ENCODE measurements at places on chromosomes 2 and 18. TPM values are rescaled to one million over a fixed set of nuclear protein-coding genes. Genes with fewer than 3 reads are reported as not detected.

ZNF521 gene
- polyA plus RNA-seq, result 2.1 TPM

IGFBP5 gene
- polyA plus RNA-seq, result 769 TPM

MRO gene
- polyA plus RNA-seq, result 7.2 TPM

GRCh38 chr2:201959198-201959597, 74.5 kb upstream of the FZD7 start:
- no peak for DNase-seq

NT5DC4 gene
- not detected for polyA plus RNA-seq

DNA sequence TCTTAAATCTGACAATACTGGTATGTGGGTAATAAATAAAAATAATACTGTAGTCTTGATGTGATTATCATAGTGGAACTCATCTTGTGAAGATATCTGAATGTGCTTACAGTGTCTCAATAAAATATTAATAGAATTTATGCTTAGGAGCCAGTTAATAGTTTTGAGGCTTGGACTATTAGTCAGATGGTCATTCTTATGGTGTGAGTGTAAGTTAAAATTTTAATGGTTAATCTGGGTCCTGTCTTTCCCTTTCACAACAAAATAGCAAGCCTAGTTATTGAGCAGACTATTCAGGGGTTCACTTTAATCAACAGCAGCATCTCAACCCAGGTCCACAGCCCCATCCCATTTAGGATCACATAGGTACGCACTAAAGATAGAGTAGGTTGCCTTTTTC, 138.9 kb downstream of the HAUS1 start:
- no peak for DNase-seq

DNA sequence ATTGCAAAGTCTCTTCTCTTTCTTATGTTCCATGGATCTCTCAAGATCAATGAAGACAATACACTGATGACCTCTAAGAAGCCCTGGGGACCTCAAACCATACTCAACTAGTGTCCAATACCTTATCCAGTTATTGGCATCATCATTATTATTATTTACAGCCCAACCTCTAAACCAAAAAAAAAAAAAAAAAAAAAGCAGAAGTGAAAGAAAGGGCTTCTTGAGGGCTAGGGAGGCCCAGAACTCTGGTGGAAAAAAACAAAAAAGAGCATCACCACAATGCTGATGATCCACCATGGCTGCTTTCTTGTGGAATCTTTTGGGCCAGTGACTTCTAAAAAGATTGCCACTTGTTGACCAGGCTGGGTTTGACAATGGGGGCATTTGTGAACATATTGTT, 324.9 kb downstream of the LPIN1 start:
- no peak for DNase-seq

GRCh38 chr2:169964740-169965139, 137.5 kb downstream of the UBR3 start:
- no peak for DNase-seq

DNA sequence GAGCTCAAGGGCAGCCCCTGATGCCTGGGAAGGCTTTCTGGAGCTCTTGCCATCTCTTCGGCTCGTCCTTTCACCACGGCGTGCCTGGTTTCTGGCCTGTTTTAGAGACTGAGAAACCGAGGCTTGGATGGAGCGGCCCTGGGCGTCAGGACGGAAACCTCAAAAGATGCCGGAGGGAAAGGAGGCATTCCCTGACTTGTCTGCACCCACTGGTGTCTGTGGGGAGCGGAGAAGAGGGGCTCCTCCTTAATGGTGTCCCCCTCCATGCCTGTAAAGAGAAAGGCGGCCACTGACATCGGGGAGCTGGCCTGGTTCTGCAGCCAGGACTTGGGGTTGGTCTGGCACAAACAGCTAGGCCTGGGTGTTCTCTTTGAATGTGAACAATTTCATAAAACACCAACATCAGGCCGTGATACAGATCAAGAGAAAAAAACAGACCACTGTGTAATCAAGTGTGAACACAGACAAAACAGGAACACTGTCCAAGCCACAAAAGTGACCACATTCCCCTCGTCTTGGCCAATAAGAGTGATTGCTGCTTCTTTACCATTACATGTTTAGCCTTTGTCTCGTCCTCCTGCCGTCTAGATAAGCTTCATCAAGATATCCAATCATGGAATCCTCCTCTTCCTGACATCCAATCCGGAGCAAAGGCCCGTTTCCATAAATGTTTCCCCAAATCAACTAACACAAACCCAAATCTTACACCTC, 633 bp upstream of the ILKAP start:
- no peak for DNase-seq

VIT gene
- polyA plus RNA-seq, result 0.20 TPM

Measured in brain (organoid and tissue), 16 donors.